ENCODE measurements at places on chromosomes 7 and 10.

GRCh38 chr7:155490697-155491628, 33.0 kb downstream of the EN2 start:
- DNase-seq: no peak

DNA sequence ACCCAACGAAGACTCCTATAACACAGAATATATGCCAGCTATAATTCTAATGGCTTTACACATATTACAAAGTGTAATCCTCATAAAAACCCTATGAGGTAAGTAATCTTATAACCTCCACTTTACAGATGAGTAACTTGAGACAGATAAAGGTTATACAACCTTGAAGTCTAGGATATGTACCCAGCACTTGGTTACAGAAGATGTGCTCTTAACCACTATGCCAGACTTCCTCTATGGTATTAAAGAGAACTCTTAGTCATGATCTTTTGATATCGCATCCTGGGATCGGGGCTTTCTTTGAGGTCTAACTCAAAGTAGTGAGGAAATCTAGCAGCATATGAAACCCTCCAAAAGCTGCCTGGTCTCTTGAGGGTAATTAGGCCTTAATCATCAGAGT, 319.2 kb upstream of the LRRN3 start:
- no peak for DNase-seq

DNA sequence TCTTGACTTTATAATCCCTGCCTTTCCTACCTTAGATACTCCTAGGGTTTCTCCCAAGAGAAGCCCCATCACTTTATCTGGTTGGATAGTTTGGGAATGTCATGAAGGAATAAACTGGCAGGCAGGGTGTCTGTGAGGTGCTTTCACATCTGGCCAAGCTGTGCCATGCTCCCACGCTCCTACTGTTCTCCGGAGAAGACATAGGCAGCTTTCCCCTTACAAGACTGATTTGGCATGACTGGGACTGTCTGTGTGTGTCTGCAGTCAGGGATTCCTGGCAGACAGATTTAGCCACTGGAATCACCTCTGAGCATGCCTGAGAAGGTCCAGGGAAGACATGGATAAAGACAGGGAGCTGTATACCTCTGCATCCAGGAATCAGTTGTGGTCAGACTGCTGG, 45.3 kb downstream of the HK1 start:
- no peak for DNase-seq

GRCh38 chr7:141928845-141929195, 12.6 kb downstream of the OR9A4 start:
- DNase-seq: no peak

GRCh38 chr10:34713875-34714274, 101.2 kb downstream of the PARD3 start:
- no peak for DNase-seq

DNA sequence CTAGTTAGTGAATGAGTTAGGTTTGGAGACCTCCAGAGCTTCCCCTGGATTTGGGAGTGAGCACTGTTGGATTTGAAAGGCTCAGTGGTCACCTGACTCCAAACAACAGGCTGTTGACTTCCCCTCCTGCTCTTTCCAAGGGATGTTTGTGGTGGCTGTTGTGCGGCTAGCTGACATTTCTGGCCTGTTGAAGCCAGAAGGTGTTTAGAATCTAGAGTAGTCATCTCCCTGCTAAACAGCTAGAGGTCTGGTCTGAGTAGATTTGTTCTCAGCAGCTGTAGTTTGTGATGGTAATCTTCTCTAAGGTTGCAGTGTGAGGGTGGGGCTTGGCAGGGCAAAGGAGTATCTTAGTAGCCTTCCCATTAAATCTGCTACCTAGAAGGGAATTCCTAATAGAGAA, 30.1 kb downstream of the BPGM start:
- no peak for DNase-seq

DNA sequence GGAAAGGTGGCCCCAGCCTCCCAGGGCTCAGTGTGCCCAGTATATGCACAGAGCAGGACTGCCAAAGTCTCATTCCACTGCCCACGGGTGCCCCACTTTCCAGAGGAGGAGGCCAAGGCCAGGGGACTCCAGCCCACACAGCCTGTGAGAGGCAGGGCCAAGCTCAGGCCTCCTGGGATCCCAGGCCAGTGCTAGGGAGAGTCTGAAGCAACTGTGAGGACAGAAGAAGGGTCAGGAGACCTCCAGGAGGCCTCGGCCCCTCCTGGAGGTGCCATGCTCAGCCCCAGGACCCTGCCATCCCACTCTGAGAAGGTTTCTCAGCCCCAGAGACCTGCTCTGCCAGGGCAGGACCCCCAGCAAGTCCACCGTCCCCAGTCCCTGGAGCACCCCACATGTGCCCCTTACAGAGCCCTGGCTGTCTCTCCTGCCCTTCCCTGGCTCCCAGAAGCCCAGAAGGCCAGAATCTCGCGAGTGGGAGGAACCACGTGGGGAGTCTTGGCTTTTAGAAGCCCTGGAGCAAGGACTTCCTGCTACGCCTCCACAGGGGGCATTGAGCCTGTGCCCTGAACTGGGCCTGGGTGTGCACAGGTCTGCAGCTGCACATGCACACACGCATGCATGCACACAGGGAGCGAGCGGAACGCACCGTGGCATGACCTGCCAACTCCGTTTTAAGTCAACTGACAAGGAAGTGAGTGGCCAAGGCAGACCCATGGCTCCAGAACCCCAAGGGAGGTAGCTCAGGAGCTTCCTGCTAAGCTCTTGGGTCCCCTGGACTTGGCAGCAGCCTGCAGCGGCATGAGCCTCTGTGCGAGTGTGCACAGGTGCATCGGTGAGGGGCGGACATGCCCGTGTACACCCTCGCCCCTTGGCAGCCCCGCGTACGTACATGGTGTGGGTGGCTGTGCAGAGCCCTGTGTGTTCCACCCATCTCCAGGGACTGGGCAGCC, 33.6 kb downstream of the ZCCHC24 start:
- no peak for DNase-seq

DNA sequence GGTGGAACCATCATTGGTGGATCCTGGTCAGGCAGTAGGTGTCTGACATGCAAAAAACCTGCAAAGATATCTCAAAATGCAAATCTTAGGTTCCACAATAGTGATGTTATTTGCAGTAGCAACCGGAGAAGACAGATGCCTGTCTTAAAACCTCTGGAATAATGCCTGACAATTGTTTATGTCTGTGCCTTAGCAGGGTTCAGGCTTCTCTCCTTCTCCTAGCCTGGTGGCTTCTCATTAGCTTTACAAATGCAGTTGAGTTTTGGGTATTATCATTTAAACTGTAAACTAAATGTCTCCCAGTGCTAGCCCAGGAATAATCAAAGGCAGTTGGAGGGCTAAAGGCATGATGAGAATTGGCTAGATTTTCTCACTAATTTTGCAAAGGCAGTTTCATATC, 146.3 kb upstream of the NRG3 start:
- no peak for DNase-seq

GRCh38 chr10:52864201-52865106, 91.9 kb upstream of the MBL2 start:
- peak; percentile 91 for DNase-seq

DNA sequence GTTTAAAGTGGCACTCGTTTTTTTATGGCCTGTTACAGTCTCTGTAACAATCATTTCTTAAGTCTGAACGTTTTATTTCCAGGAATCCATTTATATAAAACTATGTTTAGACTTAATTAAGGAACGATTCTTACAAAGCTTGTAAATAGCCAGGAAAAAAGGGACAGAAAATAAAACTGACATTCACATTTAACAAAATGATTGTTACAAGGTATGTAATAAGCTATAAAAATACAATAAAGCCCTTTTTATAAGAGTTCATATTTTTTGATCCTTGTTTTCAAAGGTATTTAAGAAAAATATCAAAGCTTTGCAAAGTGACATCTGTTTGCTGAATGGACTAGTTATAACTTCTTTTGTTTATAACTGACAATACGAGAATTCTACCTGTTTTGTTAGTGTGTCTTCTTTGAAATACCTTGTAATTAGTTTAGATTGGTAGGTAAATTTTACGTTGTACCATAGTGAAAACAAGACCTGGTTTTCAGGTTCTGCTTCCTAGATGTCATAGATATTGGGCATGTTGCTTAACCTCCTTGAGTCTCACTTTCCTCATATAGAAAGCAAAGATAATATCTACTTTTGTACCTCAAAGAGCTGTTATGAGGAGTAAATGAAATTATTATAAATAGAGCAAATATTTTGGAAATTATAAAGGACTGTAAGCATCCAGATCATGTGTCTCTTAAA, 25.8 kb downstream of the BTRC start:
- DNase-seq: no peak

DNA sequence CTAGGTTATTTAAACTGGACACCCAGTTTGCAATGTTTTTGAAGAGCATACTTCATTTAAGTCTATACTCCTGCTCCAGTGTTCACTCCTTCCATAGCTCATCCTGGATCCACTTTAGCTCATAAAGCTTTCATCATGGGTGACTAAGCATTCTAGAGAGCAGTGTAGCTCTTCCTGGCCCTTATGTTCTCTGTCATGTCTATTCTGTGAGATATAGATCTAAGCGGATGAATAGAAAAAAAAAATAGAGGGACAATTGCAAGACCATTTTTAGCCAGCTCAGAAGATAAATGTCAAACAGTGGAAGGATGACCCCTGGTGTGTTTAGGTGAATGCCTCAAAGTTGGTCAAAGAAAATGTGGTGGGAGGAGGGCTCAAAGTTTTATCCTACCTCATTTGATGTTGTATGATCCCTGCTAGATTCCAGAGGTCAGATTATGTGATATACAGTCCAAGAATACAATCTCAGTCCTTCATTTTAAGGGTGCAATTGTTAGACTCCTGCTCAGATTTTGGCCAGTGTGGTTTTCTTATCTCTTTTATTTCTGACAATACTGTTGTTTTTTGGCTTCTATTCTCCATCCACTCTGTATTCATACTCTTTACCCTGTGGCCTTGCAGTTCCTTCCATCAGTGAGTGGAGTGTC, 7.5 kb upstream of the HECW1 start:
- DNase-seq: no peak

DNA sequence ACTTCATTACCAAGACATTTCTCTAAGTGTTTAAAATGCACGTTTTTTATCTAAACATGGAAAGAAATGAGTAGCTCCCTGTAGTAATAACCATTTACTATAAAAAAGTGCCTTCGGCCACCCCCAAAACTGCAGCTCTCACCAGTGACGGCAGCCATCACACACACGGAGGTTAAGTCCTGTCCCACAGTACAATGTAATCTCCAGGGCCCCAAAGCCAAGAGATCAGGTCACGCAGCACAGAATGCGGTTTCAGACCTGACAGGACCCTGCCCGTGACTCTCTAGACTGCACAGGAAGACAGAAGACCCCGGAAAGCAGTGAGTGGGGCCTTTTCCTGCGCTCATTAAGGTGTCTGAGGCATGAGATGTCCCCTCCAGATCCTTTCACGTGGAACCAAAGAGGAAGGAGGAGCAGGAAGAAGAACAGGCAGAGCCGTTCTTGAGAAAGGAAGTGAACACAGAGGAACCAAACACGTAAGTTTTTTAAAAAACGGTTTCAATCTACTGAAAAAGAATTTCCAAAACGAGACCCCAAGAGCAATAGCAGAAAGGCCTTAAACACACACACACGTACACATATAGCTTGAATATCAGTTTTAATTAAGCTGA, 125.7 kb downstream of the ZMYND11 start:
- DNase-seq: no peak

DNA sequence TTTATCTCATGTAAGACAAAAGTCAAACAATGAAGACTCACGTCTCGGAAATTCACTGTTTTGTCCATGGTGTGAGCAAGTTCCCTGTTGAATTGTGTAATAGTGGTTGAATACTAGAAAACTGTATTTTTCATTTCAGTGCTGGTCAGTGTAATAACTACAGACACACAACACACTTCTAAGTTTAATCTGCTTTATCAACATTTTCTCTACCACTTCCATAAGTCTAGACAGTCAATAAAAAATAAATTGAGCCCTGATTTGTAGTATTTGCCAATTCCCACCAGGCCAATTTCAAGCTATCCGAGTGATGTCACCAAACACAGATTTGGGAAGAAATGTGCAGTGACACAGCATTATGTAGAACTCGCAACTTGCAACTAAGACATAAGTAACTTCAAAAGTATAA, 81.9 kb downstream of the GPR141 start:
- no peak for DNase-seq

GRCh38 chr7:47394751-47395252, 187.1 kb downstream of the TNS3 start:
- no peak for DNase-seq

DNA sequence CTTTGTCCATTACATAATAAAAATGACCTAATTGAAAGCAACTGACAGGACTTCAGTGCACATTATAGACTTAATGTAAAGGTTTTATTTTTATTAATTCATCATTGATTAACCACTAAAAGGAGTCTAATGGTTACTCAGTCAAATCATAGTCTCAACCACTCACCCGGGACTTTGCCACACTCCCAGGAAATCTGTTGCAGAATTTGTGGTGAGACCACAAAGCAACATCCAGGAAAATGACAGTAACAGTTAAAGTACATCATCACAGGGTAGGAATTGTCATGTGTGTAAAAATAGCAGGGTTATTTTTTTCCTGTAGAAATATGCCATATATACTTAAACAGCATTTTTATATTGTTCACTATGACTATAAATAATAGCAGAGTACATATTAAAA, 6.3 kb upstream of the HGF start:
- DNase-seq: no peak

DNA sequence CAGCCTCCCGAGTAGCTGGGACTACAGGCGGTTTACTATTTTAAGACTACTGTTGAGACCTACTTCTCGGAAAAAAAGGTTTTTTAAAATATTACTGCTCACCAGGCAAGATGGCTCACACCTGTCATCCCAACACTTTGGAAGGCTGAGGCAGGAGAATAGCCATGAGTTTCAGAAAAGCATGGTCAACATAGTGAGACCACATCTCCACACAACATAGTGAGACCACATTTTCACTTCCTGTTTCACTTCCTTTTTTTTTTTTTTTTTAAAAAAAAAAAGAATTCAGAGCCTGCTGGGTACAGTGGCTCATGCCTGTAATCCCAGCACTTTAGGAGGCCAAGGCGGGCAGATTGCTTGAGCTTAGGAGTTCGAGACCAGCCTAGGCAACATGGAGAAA, 46.5 kb downstream of the SVOPL start:
- no peak for DNase-seq

DNA sequence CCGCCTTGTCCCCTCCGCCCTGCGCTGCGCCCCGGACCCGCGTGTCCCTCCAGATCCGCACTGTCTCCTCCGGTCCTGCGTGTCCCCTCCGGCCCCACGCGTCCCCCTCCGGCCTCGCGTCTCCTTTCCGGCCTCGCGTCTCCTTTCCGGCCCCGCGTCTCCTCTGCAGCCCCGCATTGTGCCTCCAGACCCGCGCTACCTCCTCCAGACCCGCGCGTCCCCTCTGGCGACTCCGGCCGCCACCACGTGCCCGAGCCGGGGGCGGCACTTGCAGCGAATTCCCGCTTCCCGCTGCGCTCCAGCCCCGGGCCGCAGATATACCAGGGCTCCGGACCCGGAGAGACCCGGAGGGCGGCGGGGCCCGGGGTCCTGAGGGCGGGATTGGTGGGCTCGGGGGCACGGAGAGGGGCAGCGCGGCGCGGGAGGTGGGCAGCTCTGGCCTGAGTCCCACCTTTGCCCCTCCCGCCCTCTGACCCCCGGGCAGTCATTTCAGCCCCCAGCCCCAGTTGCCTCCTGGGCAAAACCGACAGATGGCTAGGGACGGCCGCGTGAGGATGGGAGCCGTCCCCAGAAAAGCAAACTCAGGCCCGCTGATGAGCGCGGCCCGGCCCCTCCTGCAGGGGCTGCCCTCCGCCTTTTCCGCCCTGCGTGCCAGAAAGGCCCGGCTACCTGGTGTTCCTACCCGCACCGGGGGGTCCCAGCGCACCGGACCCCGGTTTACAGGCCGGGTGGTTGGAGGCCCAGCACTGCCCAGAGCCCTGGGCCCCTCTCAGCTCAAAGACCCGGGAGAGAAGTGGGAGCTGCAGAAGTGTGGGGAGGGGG, 56.5 kb downstream of the RBM17 start:
- DNase-seq: no peak

Measured in AG09309 (cell line).